ENCODE measurements at places on chromosomes 1 and 21.

GRCh38 chr1:225766967-225767633 is 10.5 kb upstream of the SRP9 start:
- no peak for DNase-seq

GRCh38 chr1:39164256-39164655 is 40.2 kb upstream of the MACF1 start:
- no peak for DNase-seq

DNA sequence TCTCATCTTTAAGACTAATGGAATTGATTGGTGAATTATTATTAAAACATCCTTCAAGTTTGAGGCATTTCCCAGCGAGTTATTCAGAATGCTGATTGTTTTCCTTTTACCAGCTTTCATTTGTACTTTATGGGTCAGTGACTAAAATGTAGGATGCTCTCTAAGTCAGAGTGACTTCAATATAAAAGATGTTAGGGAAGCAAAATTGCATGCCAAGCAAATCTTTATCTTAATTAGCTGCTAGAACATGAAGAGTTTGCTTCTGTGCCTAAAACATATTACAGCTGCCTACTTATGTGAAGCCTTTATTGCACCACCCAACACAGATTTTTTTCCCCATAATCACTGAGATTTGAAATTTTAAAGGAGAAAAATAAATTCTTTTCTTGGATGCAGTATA is 79.8 kb upstream of the CYYR1 start:
- no peak for DNase-seq

DNA sequence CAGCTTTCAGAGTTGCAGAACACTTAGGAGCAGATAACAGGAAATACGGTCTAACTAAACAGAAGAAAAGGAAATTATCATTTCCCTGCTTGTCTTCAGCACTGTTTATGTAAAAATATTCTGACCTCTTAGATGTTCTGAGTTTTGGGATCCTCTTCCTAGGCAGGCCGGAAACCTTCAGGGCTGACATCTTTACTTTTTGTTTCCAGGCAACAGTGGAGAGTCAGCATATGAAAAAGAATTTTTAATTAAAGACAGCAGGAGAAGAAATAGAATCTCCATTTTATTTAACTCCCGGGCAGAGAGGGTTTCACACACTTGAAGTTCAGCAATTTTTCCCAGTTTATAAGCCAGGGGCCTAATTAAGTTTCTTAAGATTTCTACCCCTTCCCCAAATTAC is 5.1 kb upstream of the RIPPLY3 start:
- DNase-seq, result no peak

GRCh38 chr1:156709757-156710489 is 4.5 kb upstream of the CRABP2 start:
- no peak for DNase-seq

DNA sequence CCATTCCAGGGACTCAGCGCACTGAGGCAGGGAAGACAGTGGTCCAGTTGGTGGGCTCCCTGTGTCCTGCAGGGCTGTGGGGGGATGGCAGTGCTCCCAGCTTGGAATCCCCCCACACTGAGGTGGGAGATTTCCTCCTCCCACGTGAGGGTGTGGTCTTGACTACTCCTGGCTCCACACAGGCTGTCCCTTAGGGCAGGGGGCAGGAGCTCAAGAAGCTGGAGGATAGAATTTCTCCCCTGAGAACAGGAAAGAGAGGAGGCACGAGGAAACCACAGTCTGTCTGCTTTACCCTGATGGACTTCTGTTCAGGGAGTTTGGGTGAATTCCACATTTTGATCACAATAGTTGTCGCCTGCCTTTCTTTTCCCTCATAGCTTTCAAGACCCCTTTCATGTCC is 62.1 kb downstream of the CACNA1E start:
- DNase-seq, result no peak

DNA sequence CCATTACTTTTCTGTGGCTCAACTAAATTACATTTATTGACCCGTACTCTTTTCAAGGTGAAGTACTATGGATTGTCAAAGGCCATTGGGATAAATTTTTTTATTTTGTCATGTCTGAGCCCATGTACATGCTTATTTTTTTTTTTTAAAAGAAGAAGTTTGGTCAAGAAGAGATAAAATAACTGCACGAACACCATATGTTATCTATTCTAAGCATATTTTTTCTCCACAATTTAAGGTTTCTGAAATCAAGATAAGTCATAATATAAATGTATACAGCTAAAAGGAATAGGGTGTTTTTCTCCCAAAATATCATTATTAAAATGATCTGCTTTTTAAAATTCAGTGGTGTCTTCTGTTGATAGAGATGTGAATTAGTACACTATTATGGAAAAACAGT is 35.0 kb upstream of the SH2D1B start:
- no peak for DNase-seq

- DNase-seq, result no peak
Observed at GRCh38 chr1:92188436-92189255, 29.1 kb upstream of the C1orf146 start.

- no peak for DNase-seq
Observed at GRCh38 chr1:119329541-119330461, 38.8 kb upstream of the HAO2 start.

DNA sequence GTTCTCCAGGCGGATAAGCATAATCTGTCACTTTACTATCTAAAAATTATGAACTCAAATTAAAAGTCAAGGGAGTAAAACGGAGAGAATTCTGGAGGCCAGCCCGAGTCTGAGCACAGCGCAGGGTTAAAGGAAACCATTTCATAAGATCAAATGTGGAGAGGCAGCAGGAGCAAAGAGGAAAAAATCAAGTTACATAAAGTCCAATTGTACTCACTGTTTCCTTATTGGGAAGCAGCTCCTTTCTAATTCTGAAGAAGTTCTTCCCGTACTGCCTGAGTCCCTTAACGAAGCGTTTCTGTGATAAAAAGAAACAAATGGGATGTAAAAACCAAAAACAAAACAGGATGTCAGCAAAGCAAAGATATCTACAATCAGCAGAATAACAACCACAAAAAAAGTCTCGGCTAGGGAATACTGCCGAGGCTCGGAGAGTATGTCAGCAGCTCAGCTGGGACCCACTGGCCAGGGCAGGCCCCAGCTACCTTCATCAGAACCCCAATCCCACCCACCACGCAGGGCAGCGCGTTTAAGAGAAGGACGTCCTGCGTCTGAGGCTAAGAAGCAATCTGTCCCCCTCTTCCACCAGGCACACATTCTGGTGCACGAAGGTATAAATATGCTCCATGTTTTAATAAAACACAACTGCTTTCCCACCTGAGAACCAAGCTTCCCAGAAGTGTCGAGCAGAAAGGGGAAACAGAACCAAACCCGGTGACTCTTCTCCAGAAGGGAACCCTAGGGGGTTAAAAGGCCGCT is 104.8 kb downstream of the SLC45A1 start:
- DNase-seq, result no peak

DNA sequence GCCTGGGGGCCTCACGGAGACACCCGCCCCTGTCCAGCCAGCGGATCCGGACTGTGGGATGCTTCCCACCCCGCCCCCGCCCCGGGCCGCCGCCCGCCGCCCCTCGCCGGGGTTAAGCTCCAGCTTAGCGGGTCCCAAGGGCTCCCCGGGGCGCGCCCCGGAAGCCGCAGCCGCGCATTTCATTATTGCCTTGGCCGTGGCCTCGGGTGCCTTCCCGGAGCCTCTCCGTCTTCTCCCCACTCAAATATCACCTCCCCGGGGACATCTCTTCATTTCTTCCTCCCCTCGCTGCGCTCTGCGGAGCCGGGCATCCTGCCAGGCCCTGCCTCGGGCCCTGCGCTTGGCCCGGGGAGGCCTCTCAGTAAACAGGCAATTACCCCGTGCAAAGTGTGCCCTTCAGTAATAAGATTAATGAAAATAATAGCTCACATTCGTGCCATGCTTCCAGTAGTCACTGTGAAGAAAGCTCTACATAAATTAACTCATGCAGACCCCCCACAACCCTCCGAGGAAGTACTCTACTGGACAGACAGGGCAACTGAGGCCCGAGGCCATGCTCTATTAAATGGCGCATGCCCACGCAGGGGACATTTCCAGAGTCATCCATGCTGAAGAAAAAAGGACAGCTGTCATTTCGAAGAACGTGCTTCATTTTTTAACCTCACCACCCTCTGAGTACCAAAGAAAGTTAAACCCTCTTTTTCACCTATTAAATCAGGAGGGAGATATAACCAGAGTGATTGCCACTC is 49.9 kb upstream of the LAPTM5 start:
- DNase-seq, result no peak

DNA sequence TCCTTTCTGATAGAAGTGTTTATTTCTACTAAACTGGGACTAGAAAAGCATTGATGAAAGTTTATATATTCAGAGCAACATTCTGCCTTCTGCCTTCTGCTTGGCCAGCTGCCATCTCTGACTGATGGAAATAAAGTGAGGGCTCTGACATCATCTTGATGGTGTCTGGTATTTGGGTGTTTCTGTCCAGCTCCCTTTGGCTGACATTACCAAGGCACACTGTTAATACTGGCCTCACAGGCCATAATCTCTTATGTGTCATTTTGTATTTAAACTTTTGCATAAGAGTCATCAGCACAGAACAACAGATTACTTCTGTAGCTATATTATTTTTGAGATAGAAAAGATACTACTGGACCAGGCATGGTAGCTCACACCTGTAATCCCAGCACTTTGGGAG is 216.9 kb downstream of the RYR2 start:
- DNase-seq, result no peak

DNA sequence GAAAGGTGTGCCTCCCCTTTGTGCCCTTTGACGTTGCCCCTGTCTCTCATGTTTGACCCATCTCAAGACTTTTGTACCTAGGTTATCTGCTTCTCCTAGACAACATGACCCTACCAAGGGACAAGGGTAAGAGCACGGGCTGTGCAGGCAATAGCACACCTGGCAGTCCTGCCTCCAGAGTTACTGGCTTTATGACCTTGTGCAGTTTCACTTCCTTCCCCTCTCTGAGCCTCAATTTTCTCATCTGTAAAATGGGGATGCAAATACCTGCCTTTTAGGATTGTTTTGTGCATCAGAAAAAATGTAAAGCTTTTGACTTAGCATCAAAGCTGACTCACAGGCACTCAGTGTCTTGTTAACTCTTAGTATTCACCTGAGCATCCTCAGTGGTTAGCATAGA is 36.4 kb downstream of the ELK4 start:
- no peak for DNase-seq

- no peak for DNase-seq
Observed at GRCh38 chr1:182164273-182164672, 102.8 kb upstream of the ZNF648 start.

- no peak for DNase-seq
Observed at GRCh38 chr1:198117267-198117666, 39.5 kb upstream of the NEK7 start.

- no peak for DNase-seq
Observed at GRCh38 chr1:53572065-53572814, 113.0 kb downstream of the DMRTB1 start.

DNA sequence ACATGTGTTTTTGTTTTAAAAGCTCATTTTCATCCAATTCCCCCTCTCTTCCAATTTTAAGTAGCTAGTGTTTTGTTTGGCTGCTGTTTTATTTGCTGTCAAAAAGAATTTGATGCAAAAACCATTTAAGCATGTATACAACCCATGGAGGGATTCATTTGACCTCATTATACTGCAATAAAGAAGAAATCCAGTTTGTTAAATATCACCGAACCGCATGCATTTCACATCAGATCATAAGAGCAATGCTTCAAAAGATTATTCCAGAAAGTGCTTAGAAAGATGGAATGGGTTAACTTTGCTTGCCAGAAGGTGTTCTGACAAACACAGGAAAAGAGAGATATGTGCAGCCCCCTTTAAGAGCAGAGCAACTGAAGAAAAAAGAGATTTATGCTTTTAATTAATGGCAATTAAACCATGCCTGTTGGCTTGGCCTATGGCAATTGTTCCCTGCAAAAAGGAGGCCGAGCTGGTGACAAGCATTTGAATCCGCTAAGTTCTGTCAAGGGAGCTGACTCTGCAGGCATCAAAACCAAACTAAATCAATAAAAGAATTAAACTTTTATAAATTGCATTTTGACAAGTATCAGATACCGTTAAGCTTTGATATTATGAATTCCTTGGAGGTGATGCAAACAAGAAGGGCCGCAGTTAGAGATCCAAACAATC is 14.4 kb upstream of the BARHL2 start:
- DNase-seq, result no peak

- DNase-seq, result no peak
Observed at GRCh38 chr1:162327144-162327787, 49.4 kb downstream of the SPATA46 start.

- DNase-seq, result no peak
Observed at GRCh38 chr1:98399218-98399617, 262.3 kb upstream of the SNX7 start.

DNA sequence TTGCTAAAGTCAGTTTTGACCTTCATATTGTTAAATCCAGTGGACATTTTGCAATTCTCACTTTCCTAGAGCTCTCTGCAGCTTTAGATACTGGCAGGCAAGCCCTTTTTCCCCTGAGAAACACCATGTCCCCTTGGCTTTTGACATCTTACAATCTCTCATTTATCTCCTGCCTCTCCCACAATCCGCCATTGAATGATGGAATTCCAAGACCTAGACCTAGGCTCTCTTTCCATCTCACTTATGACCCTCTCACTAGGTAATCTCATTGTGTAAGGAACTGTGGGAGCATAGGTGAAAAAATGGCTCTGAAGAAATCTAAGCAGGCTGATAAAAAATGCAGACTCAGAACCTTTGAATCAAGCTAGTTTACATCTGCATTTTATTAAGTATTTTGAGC is 2.0 kb downstream of the KYAT3 start:
- DNase-seq, result no peak

GRCh38 chr1:221734187-221734586 is 7.7 kb downstream of the DUSP10 start:
- DNase-seq, result no peak

GRCh38 chr1:55443175-55443915 is 228.2 kb upstream of the USP24 start:
- no peak for DNase-seq

DNA sequence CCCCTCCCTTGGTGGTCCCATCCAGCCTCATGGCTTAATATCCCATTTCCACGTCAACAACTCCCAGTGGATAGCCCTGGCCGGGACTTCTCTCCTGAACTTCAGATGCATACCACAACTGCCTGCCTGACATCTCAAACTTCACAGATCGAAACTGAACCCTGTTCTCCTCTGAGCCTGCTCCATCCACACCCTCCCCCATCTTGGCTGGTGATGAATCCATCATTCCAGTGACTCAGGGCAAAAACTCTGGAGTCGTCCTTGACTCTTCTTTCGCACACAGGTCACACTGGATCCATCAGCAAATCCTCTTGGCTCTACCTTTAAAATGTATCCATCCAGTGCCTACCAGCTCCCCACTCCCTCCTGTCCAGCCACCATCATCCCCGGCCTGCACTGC is 3.9 kb downstream of the TAS1R2 start:
- DNase-seq, result no peak

Measured in GF-D8 (cell line).